ENCODE measurements at places on chromosomes 12 and 14.
A peak's percentile ranks its signal among the peaks of the same experiment; 100 is the strongest.

DNA sequence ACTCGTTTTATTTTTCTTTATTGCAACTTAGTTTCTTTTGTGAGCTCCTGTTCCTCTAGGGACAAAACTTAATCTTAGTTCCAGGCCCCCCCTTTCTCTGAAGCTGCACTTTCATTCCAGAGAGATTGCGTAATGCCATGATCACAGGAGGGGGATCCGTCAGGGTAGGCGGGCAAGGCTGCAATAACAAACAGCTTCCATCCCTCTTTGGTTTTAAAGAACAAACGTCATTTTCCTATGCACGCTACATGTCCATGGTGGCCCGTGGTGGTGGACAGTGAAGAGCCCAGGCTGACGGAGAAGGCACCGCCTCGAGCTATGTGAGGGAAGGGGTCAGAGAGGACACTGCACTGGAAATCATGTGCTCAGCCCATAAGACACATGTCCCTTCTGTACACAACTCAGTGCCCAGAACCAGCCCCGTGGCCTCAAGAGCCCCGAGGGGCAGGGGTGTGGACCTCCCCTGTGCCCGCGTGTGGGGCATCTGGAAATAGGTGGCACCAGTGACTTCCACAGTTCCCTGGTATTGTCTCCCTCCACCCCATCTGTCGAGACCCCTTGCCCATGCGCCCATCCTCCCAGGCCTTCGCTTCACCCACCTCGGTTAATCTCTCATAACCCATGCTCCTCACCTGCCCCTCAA lies 161.4 kb downstream of the ADGRD1 start:
- DNase-seq, result no peak

DNA sequence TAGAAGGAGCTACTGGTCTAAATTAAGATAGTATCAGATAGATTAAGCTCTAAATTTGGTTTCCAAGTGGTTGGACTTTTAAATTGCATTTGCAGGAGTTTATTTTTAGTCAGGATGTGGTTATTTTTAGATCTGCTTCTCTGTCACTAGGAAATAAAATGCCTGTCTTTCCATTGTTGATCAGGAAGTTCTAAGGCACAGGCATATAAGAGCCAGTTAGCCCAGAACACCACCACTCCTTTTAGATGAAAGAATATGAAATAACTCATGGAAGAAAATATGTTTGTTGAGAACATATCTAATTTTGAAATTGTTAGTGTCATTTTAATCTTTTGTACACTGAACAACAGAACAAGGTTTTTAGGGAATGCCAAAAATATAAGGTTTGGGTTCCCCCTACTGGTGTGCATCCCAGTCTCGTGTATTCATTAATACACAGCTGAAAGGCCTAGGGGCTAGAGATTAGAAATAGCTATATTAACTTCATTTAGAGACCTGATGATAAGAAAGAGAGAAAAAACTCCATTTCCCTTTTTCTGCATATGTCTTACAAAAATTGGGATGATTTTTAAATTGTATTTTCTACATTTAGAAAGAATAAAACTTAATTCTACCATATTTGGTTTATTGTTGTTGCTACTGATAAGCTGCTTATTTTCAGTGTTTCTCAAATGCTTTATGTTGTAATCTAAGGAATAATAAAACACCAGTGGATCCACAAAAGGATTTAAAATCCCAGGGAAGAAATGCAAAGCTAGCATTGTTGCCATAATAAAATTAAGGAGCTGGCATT lies 67.2 kb downstream of the RIC8B start:
- DNase-seq, result peak; percentile 61

- DNase-seq, result no peak
These were observed 276.4 kb upstream of the SFSWAP start for GRCh38 chr12:131434208-131435125.

DNA sequence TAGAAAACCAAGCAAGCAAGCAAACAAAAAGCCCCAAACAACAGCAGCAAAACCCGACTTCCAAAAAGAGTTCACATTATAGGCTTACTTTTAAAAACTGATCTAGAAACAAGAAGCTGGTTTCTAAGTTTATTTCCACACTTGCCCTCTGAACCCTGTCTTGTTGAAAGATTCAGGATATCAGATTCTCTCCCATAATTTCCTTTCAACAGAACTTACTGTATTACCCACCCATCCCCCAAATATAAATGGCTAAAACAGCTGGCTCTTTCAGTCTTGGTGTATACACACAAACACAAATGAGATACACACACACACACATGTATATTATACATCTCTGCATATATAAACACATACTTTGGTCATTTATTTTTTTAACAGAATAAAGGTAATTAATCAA lies 460.9 kb downstream of the ZFP36L1 start:
- no peak for DNase-seq

GRCh38 chr12:75705749-75706711 lies 194.6 kb upstream of the KRR1 start:
- no peak for DNase-seq

DNA sequence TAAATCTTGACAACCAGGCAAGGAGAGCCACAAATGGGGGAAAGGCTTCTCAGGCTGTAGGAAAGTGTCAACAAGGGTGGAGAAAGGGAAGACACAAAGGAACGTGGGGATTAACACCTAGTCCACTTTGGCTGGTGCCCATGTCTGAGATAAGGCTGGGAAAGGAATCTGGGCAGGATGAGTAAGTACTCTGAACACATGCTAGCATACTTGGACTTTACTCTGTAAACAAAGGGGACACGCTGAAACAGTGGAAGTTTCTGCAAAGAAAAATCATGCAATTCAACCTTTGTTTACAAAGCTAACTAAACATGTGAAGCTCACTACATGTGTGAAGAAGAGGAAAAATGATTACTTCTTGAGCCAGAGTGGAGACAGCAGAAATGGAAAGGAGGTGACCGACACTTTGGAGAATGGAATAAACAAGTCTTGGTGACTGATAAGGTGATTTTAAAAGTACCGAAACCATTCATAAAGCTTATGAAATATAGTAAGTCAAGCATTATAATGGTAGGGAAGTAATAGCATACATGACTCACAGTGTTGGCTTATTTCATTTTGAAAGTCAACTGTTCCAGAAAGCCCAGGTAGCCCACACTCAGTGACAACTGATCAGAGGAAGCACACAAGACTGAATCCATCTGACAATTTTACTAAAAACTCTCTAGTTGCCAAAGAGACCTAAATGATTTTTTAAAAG lies 13.2 kb downstream of the CPNE8 start:
- DNase-seq, result no peak

DNA sequence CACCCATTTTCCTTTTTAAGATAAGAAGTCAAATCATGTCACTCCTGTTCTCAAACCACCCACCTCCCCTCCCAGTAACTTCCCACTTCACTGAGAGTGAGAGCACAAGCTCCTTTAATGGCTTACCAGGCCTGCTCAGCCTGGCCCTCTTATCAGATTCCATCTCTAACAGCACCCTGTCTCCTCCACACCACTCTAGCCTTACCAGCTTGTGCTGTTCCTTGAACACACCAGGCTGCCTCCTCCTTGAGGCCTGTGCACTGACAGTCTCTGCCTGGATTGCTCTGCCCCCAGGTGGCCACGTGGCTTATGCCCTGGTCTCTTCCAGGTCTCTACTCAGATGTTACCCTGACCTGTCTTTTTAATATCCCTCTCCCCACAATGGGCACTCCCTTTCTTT lies 40.1 kb upstream of the EVL start:
- peak; percentile 6 for DNase-seq

DNA sequence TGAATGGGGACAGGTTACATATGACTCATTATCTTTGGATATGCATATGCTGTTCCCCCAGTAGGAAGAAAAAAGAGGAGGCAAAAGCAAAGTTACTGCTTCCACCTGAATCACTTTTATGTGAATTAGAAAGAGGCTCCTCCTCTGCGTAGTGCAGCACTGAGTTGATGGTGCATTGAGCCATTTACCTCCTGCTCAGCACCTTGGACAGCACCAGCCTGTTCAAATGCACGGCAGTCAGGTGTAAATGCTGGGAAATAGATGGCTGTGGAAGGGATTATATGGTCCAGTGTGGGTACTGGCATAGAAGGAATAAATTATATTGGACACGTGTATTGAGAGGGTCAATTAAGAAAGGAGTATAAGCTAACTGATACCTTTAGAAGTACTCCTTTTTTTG lies 541.9 kb upstream of the SEL1L start:
- DNase-seq, result no peak

GRCh38 chr12:57523706-57524614 lies 1.3 kb downstream of the MBD6 start:
- no peak for DNase-seq

DNA sequence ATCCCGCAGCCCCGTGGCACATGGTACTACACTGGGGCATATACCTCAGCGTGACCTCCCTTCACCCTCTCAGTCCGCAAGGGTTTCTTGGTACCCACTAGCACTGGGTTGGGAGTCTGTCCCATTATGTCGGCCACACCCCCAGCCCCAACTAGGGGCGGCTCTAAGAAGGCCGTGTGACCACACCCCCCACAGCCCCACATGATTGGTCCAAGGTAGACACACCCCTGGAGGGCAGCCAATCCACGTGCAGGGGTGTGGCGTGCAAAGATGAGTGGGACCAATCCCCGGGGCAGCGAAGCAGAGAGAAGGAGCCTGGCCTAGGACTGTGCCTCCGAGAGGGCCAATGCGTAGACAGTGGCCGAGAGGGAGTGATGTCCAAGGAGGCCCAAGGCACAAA lies 34.6 kb upstream of the BEGAIN start:
- no peak for DNase-seq

DNA sequence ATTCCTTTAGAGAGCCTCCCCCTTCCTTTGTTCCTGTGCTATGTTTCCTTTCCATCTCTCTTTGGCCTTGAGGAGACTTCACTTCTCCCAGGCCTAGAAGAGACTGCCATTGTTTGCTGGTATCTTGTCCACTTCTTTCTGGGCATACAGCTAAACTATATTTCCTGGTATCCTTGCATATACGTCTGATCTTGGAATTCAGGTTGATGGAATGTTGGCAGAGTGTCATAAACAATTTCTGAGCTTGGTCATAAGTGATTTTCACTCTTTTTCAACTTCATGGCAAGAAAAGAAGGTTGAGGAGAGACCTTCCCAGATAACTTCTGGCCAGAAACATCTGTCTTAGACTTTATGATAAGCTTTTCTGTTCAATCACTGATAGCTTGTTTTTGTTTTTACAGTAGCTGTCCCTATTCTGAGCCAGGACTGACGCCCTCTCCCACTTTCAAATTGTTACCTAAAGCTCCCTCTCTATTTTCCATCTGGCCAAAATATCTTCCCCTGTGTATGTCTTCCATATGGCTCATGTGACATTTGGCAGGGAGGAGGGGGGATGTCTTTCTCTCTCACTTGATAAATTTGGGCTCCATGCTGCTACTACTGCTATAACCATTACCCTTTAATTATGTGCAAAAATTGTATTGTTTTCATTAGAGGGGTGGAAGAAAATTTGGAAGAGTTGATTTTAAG lies 457.0 kb downstream of the ADAMTS20 start:
- DNase-seq, result no peak

GRCh38 chr14:50109342-50109741 lies 7.0 kb downstream of the VCPKMT start:
- DNase-seq, result no peak

DNA sequence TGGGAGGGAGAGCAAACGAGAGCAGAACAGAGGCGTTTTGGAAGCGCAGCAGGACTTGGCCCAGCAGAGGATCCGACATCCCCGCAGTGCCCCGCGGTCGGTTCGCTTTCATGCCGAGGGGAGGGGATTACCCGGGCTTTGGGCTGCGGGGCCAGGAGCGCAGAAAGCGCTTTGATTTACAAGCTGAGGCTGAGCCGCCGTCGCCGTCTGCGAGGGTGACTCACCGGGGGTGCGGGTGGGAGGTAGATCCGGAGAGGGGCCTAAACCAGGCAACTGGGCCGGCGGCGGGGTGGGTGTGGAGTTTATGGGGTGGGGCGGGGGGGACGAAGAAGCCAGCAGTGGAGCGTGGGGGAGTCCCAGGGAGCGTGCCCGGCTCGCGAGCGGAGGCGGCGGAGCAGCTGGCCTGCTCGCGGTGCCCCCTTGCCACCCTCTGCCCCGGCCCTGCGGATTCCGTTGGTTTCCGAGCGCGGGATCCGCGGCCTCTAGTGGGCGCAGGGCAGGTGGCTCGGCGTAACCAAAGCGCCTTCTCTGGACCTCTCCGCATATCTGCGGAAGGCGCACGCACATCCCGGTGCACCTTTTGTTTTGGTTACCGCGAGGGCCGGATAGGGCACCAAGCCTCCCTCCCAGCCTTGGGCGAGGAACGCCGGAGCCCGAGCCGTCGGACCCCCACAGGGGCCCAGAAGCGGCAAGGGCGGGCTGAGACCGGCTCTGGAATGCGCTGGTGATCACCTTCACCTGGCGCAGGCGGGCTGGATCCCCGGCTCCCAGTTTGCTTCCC lies 2.6 kb downstream of the SIX4 start:
- peak; percentile 6 for DNase-seq

- no peak for DNase-seq
These were observed 88.4 kb downstream of the POLR3B start for GRCh38 chr12:106445959-106446358.

DNA sequence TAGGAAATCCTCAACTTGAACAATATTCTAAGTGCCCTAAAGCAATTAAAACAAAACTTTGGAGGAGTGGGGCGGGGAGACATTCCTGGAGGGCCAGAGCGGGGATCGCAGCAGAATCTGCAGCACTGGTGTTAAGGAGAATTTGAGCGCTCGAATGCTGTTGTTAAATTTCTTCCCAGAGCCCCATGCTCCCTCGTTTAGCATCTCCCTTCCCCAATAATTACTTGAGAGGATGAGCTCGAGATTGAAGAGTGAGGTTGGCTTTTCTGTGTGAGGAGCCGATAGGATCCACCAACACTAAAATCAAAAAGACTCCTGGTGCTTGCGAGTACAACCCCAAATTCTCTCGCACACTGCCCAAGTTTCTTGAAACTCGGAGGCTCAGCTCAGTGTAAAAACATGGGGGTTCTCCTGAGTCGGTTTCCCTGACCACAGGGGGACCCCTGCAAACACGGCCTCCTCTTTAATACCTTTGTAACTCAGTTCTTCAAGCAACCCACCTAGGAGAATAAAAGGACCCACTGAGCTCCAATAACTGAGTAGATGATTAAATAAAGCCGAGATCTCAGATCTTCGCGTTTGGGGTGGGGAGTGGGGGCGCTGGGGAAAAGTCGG lies 10.2 kb upstream of the FOXG1 start:
- no peak for DNase-seq

- DNase-seq, result no peak
These were observed 51.2 kb downstream of the SLC2A13 start for GRCh38 chr12:40054555-40055227.

GRCh38 chr12:97923546-97923945 lies 460.9 kb downstream of the RMST start:
- no peak for DNase-seq

GRCh38 chr12:125381373-125381772 lies 316.1 kb downstream of the AACS start:
- no peak for DNase-seq

DNA sequence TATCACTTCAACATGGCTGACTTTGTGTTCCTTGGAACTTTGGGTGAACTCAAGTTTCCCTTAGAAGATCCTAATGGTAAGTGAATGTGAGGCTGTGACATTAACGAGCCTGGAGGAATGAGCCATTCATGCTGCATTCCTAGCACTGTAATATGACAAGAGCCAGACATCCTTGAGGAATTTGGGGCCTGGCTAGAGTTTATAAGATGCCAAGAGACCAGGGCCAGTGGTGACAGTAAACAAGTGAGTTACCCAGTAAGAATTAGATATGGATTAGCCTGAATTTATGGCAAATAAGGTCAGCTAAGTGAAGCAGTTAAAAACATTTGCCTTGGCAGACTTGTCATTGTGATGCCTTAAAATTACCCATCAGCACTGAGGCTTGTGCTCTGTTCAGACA lies 232.4 kb downstream of the AKAP6 start:
- no peak for DNase-seq
